ENCODE measurements at places on chromosomes 3 and 15.

GRCh38 chr3:30586096-30586805 is 20.1 kb upstream of the TGFBR2 start:
- DNase-seq, result no peak

DNA sequence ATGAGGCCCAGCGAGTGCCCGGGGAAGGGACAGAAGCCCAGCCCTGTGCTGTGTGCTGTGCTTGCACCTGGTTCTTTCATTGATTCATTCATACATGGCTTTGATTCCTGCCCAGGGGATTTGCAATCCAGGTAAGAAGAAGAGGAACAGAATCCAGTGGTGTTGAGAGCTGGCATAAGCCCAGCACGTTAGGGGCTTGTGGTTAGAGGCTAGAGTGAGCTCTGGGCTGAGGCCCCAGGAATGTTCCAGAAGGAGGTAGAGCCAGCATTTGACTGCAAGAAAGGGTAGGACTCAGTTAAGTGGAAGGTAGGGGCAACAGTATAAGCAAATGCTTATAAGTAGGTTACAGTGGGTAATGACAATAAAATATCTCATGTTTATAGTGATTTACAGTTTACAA is 2.3 kb downstream of the VWA5B2 start:
- DNase-seq, result no peak

- DNase-seq, result no peak
These were observed 408.1 kb downstream of the WDR72 start for GRCh38 chr15:53351373-53351772.

GRCh38 chr15:70127288-70127746 is 29.6 kb upstream of the TLE3 start:
- DNase-seq, result no peak

DNA sequence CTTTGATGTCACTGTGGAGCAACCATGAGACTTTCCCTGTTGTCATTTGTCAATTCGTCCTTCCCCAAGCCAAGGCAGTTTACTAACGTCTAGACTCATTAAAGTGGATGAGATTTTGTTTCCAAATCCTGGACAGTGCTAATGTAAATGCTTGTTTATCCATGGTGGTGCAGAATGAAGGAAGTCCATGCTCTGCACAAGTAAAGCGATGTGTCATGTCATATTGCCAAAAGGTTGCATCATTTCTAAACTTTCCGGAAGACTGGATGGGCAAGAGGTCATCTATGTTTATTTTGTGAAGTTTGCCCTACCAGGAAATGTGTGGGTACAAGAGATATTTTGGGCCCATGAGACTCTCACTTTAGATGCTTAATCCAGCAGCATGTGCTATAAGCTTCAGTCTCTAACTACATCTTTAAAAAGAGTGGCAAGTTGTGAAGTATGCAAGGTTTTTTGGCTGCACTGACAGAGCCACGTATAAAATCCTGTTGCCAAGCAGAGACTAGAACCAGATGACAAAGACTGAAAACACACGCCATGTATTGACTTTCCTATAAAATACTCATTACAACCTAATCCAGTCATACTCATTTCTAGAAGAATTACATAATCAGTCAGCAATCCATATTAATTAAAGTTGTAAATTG is 72.1 kb upstream of the FNDC3B start:
- DNase-seq, result no peak

- no peak for DNase-seq
These were observed 118.5 kb downstream of the OPA1 start for GRCh38 chr3:193711523-193711963.

GRCh38 chr15:68274201-68274848 is 3.2 kb upstream of the FEM1B start:
- DNase-seq, result no peak

GRCh38 chr15:47334805-47335535 is 382.3 kb upstream of the SEMA6D start:
- no peak for DNase-seq

DNA sequence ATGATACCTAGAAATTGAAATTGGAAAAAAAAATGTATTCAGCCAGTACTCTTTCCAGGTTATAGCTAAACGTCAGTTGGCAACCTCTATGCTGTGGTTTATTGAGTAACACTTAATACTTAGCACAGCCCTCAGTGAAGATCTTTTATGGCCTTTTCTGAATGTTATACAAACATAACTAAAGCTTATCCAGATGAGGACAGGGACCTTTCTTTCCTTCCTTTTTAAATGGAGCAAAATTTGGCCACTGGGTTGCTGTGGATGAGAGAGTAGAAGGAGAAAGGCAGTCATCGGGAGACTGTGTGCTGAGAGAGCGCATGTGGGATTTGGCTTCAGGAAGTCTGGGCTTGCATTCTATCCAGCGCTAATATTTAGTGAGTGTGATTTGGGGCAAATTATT is 36.1 kb downstream of the IGF1R start:
- DNase-seq, result no peak
